ENCODE measurements at places on chromosomes 7 and 10.

DNA sequence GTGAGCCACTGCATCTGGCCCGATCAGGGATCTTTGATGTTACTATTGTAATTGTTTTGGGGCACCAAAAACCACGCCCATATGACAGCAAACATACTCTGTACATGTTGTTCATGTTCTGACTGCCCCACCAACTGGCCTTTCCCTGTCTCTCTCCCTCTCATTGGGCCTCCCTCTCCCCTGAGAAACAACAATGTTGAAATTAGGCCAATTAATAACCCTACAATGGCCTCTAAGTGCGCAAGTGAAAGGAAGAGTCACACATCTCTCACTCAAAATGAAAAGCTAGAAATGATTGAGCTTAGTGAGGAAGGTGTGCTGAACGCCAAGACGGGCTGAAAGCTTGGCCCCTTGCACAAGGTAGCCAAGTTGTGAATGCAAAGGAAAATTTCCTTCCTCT, 50.3 kb upstream of the SDK1 start:
- DNase-seq, result no peak

GRCh38 chr10:69007260-69007659, 18.7 kb downstream of the KIFBP start:
- no peak for DNase-seq

DNA sequence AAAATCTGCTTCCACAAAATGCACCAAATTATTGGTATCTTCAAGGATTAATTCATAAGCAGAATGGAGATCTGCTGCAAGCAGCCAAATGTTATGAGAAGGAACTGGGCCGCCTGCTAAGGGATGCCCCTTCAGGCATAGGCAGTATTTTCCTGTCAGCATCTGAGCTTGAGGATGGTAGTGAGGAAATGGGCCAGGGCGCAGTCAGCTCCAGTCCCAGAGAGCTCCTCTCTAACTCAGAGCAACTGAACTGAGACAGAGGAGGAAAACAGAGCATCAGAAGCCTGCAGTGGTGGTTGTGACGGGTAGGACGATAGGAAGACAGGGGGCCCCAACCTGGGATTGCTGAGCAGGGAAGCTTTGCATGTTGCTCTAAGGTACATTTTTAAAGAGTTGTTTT, 12.1 kb downstream of the IFIT3 start:
- DNase-seq, result no peak

DNA sequence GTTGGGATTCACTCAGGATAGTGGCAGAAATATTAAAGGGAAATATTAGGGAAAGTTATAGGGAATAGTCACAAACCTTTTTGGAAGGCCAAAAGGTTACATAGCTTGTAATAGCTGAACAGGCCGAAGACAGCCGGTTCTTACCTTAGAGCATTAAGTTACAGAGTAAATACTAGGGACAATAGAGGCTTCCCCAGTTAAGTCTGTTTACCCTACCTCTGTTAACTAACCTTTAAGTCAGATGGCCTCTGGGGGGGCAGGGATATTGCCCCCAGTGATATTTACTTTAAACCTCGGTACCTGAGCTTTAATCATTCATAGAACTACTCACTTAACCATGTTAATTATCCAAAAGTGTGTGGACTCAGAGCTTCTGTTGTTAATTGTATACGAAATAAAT, 7.4 kb downstream of the POLR1F start:
- no peak for DNase-seq

Data from fibroblast of skin of left quadriceps (primary cell).